ENCODE measurements at places on chromosomes 11 and 22.

GRCh38 chr11:90216611-90217010, 6.2 kb downstream of the CHORDC1 start:
- DNase-seq = no peak

GRCh38 chr11:86377972-86378371, 3.3 kb downstream of the CCDC81 start:
- DNase-seq = no peak

- no peak for DNase-seq
Observed at GRCh38 chr11:120031156-120031555, 106.8 kb downstream of the TRIM29 start.

DNA sequence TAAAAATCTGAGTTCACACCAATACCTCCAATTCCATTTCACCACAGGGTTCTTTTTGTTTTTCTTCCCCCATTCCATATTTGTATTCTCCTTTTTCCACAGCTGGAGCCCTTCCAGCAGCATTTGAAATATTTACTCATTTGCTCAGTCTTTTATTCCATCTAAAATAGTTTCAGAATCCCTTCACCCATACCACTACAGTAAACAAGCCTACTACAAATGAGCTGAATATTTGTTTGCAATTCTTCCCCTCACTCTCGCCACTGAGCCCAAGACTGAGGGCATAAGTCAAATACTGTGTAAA, 46.4 kb downstream of the ZNF143 start:
- no peak for DNase-seq

DNA sequence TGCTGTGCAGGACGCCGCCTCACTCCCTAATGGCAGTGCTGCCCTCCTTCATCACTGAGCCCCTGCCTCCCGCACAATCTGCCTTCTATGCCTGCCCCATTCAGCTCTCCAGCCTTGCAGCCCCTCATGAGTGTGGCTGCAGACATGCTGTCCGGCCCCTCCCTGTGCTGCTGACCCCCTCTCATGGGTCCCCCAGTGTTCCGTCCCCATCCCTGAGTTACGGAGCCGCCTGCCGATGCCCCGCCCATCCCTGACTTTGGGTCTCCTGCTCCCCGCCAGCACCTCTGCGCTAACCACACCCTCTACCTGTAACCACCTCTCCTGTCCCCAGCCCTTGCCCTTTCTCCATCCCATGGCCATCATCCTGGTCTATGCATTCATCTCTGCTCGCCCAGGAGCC, 33.3 kb downstream of the CTTN start:
- DNase-seq = no peak

GRCh38 chr22:21797444-21798221, 62.0 kb upstream of the YPEL1 start:
- DNase-seq = no peak

DNA sequence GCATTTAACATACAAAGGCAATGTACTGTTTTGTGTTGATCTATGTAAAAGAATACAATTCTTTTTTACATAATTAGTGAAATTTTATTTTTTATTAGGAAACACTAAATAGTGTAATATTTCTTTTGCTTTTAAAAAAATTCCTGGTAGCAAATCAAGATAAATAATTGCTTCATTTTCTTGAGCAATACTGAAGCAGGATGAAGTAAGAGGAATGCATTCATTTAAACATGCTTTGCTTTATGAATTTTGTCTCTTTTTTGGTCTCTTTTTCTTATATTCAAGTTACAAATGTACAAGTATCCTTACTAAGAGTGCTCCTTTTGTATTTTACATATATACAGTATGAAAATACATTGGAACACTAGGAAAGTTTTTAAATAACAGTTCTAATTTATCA, 144.4 kb upstream of the TEAD1 start:
- no peak for DNase-seq

- no peak for DNase-seq
Observed at GRCh38 chr22:30606455-30607299, at the start of gene TCN2. TSS of gene TCN2 (plus strand) at chr22:30607174. CDS start at chr22:30607332, 158 bp downstream.

- DNase-seq = no peak
Observed at GRCh38 chr11:119108857-119109221, 1.7 kb downstream of the C2CD2L start.

DNA sequence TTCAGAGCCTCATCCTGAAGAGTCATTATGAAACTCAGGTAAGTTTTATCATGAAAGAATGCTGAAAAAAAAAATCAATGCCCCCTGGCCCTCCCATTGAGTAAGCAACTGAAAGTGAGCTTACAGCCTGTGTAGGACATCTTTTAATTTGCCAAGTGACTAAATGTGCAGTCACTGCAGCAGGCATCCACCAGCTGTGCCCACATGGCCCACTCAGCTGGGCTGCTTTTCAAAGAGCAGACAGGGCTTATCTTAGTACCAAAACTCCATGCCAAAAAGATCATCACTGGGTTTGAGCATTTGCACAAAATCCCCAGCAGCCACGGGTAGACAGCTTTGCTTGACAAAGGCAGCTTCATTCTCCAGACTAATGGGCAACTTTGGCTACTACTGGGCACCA, 709.7 kb downstream of the NTM start:
- DNase-seq = no peak

GRCh38 chr11:28472904-28473303, 364.7 kb downstream of the METTL15 start:
- no peak for DNase-seq

DNA sequence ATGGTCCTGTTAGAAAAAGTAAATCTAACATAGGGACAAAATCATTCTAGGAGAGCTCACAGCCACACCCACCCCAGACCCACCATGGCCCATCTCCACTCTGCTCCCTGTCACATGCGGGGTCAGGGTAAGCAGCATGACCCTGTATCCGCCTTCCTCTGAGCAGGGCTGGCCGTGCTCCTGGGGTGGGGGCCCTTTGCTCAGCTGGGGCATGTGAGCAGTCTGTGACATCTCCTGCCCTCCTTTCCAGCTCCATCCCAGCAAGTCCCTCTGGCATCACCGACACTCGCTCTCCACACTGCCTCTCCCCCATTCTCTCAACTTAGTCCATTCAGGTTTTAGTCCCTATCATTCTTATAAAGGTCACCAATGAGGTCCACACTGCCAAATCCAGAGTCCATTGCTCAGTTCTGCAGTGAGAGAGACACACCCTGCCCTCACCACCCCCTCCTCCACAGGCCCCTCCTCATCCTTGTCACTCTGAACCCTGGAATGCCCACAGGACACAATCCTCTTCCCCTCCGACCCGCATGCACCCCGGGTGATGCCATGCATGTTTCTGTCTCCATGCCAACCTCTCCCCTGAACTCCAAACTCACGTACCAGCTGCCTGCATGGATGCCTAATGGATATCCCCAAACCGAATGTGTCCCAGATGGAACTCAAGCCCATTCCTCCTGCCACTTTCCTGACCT, 65.1 kb upstream of the PITPNB start:
- DNase-seq = no peak

- no peak for DNase-seq
Observed at GRCh38 chr11:130299978-130300377, 14.7 kb downstream of the ZBTB44 start.

DNA sequence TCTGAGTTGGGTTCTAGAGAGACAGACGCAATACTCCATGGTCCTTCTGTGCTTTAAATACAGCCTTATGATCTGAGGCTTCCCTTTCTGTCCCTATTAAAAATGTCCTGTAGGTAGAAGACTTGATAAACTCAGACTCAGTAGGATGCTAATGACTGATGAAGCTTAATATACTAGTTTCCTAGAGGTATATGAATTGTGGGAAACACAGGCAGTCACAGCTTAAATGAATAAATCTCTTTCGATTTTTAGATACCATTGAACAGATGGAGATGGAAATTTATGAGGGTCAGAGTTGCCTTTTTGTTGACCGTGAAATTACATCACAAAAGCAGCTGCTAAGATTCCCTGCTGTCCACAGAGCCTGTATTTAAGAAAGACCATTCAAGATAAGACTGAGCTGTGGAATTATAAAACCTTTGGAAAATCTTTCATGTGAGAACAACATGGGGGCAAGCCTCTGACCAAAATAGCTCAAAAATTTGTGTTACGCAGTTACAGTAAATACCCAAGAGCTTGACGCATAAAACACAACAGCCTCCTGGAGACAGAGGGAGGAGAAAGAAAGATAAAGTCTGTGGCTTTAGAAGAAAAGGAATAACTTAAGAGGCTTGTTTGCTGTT, 172.3 kb downstream of the AASDHPPT start:
- DNase-seq = no peak

GRCh38 chr11:120030411-120030810, 107.5 kb downstream of the TRIM29 start:
- DNase-seq = no peak

DNA sequence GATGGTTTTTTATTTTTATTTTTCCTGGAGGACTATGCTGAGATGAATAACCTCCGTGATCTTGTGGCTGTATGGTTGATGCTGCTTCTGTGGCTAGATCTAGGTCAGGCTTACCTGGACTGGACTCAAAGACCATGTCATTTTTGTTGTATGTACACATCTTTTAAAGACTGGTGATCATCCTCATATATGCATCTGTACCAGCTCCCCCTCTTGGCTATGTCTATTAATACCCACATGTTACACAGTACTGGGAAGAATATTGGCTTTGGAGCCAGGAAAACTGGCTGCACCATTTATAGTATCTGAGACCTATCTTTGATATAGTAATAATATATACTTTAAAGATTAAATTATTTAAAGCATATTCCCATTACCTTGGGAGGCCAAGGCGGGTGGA, 18.4 kb upstream of the PITPNB start:
- DNase-seq = no peak

- DNase-seq = no peak
Observed at GRCh38 chr11:2355000-2355644, 22.0 kb upstream of the CD81 start.

GRCh38 chr11:101912823-101913284, 2.0 kb upstream of the CEP126 start:
- no peak for DNase-seq

GRCh38 chr11:72208281-72208680, 8.3 kb upstream of the FOLR2 start:
- DNase-seq = no peak

DNA sequence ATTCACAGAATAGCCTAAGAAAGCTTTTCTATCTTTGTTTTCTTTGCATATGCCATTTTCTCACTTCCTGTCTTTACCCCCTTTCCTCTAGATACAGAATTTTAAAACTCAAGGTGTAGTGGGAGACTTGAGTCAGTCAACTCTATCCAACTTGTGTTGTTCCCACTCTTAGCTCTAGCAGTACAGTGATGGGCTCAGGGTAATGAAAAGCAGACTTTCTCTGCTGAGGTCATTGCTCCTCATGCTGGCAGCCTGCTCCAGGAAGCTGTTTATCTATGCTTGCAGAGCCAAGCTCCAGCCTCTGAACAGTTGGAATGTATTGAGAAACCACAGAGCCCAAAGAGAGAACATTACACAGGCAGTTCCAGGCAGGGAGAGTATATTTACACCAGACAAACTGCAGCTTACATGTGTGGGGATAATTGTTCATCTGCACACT, 68.1 kb downstream of the CSTPP1 start:
- DNase-seq = no peak

- DNase-seq = no peak
Observed at GRCh38 chr11:70603114-70603755, 204.9 kb downstream of the CTTN start.

DNA sequence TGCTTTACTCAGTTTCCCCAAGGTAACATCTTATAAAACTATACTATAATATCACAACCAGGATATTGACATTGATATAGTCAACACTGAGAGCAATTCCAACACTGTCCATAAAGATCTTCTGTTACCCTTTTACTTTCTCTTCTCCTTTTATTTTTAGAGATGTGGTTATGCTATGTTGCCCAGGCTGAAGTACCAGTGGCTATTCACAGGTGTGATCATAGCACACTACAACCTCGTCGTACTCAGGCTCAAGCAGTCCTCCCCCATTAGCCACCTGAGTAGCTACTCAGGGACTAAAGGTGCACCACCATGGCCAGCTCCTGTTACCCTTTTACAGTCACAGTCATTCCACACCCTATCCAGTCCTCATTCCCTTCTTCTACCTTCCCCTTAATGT, 119.7 kb downstream of the CWF19L2 start:
- no peak for DNase-seq

DNA sequence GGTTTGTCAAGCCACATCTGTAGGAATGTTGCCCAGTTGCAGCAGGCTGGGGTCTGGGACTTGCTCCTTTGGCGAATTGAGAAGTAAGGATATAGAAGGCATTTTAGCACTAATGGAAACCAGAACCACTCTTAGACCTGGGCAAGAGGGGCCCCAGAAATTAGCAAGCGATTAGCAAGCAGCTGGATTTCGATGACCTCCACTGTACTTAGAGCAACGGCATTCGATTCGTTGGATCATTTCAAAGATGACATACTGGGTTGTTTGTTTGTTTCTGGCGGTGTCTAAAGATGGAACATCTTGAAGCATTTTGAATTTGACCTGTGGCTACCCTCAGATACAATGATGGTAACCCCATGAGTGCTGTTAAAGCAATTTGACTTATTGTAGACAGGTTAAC, 1.2 kb upstream of the CDPF1 start:
- DNase-seq = no peak

- no peak for DNase-seq
Observed at GRCh38 chr11:114478001-114478410, 38.7 kb downstream of the REXO2 start.

- no peak for DNase-seq
Observed at GRCh38 chr11:134342572-134343340, 11.0 kb downstream of the GLB1L2 start.

GRCh38 chr11:34825670-34826383, 90.4 kb downstream of the APIP start:
- no peak for DNase-seq

- no peak for DNase-seq
Observed at GRCh38 chr22:29716814-29717545, 2.8 kb upstream of the CABP7 start.

- DNase-seq = no peak
Observed at GRCh38 chr11:91199866-91200265, 977.0 kb upstream of the CHORDC1 start.

- DNase-seq = no peak
Observed at GRCh38 chr11:91081440-91082043, 858.7 kb upstream of the CHORDC1 start.

- DNase-seq = no peak
Observed at GRCh38 chr22:37747715-37748100, 50.9 kb downstream of the TRIOBP start.

- no peak for DNase-seq
Observed at GRCh38 chr11:74417379-74417804, 19.2 kb upstream of the PGM2L1 start.

- no peak for DNase-seq
Observed at GRCh38 chr11:41954034-41954433, 494.6 kb upstream of the LRRC4C start.

GRCh38 chr11:120281143-120281795, 41.3 kb downstream of the POU2F3 start:
- DNase-seq = no peak

All from activated CD8-positive, alpha-beta memory T cell treated with anti-CD3 and anti-CD28 coated beads for 4 hours (primary cell).